ENCODE measurements at places on chromosomes 11 and 22.

DNA sequence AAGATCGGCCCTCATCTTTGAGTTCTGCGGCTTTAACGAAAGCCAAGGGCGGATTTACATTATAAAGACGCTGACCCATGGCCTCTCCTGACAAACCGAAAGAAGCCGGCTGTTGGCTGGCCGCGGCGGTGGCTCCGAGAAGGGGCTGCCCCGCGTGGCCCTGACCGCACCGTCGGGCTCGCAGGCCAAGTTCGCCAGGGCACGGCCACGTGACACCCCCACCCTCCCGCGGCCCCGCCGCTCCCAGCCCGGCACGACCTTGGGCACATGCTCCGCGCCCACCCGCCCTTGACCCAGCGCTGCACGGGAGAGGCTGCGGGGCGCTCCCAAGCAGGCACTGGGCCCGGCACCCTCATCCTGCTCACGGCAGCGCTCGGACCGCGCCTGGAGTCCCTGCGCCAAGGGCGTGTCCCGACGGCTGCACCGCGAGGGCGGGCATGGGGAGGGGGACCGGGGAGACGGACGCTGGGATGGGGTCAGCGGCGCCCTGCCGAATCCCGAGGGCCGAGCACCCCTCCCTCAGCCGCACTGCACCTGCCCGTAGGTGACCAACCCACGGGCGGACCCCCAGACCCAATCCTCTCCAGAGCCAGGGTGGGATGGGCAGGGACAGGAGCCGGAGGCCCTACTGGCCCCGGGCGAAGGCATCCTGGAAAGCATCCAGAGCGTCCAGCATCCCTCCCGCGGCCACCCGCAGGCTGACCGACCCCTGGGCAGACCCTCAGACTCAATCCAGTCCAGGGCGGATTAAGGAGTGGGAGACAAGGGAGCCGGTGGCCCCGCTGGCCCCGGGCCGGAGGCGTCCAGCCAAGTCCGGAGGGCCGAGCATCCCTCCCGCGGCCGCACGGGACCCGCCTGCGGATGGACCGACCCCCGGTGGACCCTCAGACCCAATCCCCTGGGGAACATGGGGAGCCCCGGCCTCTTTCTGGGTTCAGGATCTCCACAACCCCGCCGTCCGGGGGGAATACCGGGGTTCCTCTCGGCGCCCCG, 759 bp downstream of the CPT1A start:
- no peak for DNase-seq

DNA sequence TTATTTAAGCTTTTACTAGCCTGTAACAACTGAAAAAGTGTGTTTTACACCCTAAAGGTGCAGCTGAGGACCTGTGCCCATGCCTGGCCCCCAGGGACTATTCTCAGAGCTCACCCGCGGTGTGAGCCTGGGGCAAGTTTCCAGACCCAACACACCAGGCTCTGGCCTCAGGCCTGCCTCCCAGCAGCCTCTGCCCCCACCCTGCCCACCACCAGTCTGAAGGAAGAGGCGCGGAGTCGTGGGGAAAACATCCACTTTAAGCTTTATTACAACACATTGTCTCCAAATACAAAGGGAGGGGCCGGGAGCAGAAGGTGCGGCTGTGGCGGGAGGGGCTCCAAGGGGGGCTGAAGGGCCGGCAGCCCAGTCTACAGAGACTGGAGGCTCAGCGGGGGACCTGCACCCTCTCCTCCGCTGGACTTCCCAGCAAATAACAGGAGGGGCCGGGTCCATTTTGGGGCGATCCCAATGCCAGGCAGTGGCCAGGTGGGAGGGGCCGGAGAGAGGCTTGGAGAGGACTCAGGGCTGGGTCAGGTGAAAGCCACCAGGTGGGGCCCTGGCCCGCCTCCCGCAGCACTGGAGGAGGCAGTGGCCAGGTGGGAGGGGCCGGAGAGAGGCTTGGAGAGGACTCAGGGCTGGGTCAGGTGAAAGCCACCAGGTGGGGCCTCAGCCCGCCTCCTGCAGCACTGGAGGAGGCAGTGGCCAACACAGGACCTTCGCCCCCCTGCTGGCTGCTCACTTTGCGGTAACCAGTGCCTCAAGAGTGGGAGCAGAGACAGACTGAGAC, 18.1 kb downstream of the DUSP8 start:
- DNase-seq: no peak

- DNase-seq: no peak
Observed at GRCh38 chr22:50298937-50299784, 8.3 kb downstream of the PLXNB2 start.

DNA sequence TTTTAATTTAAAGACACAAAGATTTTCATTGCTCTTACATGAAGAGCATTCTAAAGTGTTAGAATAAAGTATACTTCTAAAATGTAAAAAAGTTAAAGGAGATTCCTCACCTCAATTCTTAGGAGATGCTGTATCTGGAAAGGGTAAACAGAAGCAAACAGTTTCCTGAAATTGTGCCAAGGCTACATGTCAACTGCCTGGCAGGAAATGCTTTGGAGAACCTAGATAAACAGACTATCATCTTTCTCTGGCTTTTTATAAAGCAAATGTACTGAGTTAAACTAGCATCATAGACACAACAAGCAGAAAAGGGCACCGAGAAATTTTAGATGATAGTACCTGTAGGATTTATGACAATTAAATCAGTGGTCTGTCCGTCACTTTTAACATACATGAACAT, 24.7 kb upstream of the AKIP1 start:
- DNase-seq: no peak

DNA sequence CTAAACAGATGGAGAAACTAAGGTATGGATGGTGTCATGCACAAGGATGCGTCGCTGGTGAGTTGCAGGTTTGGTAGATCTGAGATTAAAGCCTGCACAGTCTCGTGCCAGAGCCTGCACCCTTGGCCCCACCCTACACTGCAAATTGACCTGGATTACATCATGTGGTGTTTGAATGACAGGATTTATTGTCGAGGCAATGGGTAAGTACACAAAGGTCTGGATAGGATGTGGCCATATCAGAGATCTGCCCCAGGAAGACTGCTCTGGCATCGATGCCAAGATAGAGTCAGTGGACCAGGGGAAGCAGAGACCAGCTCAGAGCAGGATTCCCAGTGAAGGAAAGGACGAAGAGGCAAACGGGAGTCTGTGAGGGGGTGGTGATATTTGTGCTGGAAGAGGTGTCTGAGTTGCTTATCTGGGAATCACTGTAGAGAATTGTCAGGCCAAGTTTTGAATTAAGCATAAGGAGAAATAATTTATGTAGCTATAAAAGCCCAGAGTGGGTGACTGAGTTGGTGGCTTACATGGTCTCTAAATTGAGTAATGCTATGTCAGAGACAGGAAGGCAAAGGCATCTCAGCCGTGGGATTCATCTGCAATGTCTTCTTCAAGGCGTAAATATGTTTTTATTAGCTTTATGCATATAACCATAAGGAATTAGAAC, 499.6 kb upstream of the B3GAT1 start:
- DNase-seq: no peak

DNA sequence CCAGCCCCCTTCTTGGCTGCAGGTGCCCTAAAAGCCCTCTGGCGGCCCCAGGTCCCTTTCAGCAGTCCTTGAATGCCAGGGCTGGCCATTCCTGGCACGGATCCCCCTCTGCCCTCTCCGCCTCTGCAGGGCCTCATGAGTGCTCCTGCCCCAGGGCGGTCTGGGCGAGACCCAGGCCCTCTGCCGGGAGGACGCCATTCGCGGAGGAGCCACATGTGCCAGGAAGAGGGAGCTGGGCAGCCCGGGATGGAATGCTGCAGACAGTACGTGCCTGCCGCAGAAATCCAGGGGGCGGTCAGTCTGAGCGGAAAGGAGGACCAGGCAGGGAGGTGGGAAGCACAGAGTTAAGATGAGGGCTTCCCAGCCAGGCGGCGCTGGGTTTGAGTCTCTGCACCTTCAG, 2.8 kb downstream of the CABP7 start:
- DNase-seq: no peak

GRCh38 chr11:71251761-71252268, 562 bp downstream of the SHANK2 start:
- DNase-seq: no peak

DNA sequence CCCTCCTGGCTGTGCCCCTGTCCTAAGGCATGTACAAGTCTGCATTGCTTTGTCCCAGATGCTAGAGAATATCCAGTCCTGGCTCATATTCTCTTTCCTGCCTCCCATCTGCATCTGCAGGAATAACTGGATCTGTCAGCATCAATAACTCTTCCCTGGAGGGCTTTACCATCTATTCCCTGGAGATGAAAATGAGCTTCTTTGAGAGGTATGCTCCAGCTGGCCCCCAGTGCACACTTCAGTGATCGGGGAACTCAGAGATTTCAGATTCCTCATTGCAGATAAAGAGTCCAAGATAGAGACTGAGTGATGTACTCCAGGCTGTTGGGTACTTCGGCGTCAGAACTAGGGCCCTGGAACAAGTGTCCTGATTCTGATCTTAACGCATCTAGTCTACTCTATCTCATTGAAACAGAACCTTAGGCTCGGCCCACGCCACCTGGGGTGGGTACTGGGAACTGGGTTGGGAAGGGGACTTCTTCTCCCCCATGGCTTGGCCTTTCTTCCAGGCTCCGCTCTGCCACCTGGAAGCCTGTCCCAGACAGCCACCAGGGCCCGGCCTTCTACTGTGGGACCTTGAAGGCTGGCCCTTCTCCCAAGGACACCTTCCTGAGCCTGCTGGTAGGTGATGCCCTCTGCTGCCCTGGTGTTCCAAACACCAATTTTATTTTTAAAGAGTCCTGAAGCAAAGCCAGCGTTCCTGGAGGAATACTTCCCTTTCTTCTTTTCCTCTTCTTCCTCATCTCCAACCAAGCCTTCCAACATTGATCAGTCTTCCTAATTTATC, 17.8 kb upstream of the GLB1L2 start:
- DNase-seq: no peak

GRCh38 chr22:50528682-50529415, 963 bp downstream of the TYMP start:
- no peak for DNase-seq

DNA sequence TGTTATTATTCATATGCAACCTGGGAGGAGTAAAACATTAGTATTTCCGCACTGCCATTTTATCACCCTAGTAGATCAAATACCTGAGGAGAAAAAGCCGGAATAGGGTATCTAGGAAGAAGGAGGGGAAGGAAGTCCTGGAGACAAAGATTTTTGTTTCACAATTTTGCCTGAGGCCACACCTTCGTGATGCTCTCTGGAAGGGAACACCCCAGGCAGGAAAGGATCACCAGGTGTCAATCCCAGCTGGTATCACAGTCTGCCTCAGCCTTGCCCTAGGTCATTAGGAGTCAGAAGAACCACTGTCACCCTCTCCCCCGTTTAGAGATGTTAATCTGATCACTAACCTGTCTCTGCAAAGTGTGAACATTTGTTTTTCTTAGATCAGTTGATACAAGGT, 35.4 kb upstream of the IGSF9B start:
- no peak for DNase-seq

DNA sequence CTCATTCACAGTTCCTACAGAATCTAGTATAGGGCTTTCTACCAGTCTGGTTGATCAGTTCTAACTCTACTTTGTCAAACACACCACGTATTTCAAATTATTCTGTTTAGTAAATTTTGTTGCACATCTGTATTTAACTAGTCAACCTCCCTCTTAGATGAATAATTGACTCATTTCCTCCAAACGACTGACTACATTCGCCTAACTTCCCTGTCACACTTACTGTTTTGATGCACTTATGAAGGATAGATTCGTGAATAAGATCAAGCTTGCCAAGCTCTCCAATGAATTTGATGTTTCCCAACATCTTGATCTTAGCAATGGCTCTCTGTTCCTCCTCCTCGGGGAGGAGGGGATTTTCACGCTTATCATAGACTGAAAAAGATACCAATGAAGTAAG, 5.0 kb downstream of the EIF4G2 start:
- DNase-seq: no peak

DNA sequence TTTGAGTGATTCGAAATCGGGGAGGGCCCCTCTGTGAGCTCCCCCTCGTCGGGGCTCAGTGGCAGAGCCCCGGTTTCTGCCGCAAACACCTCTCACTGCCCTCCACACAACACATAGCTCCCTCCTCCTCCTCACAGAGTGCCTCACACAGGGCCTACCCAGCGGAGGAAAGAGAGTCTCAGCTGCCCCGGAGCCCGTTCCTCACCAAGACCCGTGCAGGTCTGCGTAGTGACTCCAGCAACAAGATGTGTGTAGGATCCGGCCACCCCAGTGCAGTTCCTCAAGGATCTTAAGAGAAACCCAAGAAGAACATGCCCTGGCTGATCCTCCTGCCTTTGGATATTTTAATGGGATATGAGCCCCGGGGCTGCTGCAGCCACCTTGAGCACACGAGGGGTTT, 238.4 kb downstream of the BRD1 start:
- DNase-seq: no peak

- no peak for DNase-seq
Observed at GRCh38 chr11:84675396-84676025, 951.6 kb downstream of the DLG2 start.

- DNase-seq: no peak
Observed at GRCh38 chr22:44159811-44160210, 20.9 kb upstream of the PARVG start.

DNA sequence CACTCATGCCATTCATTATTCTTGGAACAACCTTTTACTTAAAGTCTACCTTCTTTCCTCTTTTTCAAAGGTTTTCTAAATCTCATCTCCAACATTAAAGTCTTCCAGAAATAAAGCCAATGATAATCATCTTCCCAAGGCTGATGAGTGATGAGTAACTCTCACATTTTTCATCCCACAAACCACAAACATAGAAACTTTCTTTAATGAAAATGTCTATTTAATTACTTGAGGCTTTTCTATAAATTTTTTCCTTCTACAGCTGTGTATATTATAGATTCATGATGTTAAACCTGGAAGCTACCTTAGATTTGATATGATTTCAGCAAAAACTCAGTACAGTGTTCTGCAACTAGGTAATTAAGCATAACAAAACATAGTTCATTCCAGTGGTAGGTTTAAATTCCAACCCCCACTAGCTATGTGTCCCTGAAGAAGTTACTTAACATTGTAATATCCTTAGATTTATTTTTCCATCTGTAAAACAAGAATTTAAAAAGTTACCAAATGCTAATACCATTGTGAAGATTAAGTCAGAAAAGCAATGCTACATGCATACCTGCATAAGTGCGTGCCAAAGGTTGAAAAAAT, 845.4 kb downstream of the KCNA4 start:
- no peak for DNase-seq

DNA sequence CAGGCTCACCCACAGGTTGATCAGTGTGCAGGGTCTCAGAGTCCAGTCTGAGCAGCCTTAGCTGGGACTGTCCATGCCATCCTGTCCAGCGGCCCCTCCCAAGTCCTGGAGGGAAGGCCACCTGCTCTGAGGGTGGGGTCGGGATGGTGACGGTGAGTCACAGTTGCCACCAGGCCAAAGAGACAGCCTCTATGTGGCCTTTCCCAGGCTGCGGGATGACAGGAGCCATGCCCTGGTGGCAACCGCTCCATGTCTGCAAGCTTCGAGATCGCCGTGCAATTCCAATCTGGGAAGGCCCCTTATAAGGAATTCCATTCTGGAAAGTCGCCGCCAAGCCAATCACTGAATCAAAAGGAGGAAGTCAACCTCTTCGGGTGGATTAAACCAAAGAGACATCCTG, 47.5 kb downstream of the RTL6 start:
- no peak for DNase-seq

- DNase-seq: no peak
Observed at GRCh38 chr22:46192210-46192993, 42.1 kb downstream of the PPARA start.

GRCh38 chr11:75490221-75491181, 35.2 kb downstream of the GDPD5 start:
- no peak for DNase-seq

Measured in stimulated activated CD8-positive, alpha-beta memory T cell treated with anti-CD3 and anti-CD28 coated beads, Interleukin-4, amount 100 ng/mL, for 1 hour (primary cell).